ENCODE measurements at places on chromosomes 12 and 14. TPM values are rescaled to one million over a fixed set of nuclear protein-coding genes. Genes with fewer than 3 reads are reported as not detected.

- H3K36me3 ChIP-seq, result peaks cover 28% of the 10 kb centered on the region
- H3K4me3 ChIP-seq, result no peak overlapping the region
- peak overlapping the region; percentile 17 for H3K27ac ChIP-seq
- peaks cover 64% of the 10 kb centered on the region for H3K4me1 ChIP-seq
- DNase-seq, result no peak
These were observed 99.7 kb upstream of the EGLN3 start for GRCh38 chr14:34050606-34051005.

DNA sequence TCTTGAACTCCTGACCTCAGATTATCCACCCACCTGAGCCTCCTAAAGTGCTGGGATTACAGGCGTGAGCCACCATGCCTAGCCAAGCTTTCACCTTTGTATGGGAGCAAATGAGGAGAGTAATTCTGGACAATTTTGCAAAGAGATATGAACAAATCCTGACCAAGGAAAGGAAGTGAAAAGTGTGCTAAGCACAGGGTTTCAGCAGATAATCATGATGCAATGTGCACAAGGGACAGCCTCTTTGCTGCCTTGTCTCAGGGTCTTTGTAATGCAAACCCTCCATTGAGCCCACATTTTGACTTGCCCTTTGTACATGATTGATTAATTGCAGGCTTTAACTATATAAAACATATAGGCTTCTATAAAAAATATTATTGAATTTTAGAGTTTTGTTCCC, 9.2 kb upstream of the PYGL start:
- peaks cover 4% of the 10 kb centered on the region for H3K4me1 ChIP-seq
- DNase-seq, result no peak
- no peak overlapping the region for H3K27ac ChIP-seq
- H3K36me3 ChIP-seq, result no peaks in the 10 kb centered on the region

- no peaks in the 10 kb centered on the region for H3K4me1 ChIP-seq
- DNase-seq, result no peak
- no peak overlapping the region for H3K4me3 ChIP-seq
- H3K27me3 ChIP-seq, result no peaks in the 10 kb centered on the region
These were observed 120.1 kb downstream of the BMP4 start for GRCh38 chr14:53836551-53836950.

DNA sequence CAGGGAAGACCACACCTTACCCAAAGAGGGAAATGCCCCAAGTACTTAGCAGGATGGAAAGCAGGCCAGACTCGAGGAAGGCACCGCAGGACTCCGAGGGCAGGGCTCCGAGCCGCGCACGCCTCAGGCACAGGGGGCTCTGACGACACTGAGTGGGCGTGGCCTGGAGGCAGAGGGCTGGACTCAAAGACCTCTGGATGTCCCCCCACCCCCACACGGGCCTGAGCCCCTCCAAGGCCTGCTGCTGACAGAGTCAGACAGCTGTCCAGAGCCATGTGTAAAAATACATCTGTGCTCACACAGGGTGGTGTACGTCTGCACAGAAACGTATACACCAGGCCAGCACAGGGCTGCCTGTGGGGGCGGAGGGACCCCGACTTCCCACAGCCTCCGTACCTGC, 1.4 kb downstream of the AKT1 start:
- peaks cover 3% of the 10 kb centered on the region for H3K27me3 ChIP-seq
- peak overlapping the region; percentile 77 for H3K27ac ChIP-seq
- DNase-seq, result peak; percentile 69
- H3K36me3 ChIP-seq, result peaks cover 7% of the 10 kb centered on the region
- H3K4me3 ChIP-seq, result peak overlapping the region; percentile 93

DNA sequence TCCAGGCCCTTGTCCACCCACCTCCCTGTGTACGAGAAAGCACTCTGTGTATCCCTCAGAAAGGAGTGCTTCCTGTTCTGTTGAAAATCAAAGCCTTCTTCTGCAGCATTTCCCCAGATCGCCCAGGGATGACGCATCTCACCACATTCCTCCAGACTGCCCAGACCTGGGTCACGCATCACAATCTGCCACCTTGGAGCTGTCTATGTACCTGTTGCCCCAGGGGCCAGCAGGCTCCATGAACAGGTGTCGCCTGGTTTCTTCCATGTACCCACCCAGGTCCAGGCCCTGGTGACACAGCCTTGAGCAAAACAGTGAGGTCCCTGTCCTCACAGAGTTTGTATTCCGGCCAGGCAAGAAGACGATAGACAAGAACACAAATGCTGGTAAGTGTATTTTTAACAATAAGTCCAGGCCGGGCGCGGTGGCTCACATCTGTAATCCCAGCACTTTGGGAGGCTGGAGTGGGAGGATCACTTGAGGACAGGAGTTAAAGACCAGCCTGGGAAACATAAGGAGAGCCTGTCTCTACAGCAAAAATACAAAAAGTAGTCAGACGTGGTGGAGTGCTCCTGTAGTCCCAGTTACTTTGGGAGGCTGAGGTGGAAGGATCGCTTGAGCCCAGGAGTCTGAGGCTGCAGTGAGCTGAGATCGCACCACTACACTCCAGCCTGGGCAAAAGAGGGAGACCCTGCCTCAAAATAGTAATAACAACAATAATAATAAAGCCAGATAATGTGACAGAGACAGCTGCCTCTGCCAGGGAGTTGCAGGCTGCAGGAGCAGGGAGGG, 6.8 kb upstream of the PPP1R13B start:
- peaks cover 4% of the 10 kb centered on the region for H3K27me3 ChIP-seq
- no peak overlapping the region for H3K4me3 ChIP-seq
- no peak for DNase-seq
- no peaks in the 10 kb centered on the region for H3K36me3 ChIP-seq
- peaks cover 8% of the 10 kb centered on the region for H3K4me1 ChIP-seq
- H3K27ac ChIP-seq, result no peak overlapping the region

DNA sequence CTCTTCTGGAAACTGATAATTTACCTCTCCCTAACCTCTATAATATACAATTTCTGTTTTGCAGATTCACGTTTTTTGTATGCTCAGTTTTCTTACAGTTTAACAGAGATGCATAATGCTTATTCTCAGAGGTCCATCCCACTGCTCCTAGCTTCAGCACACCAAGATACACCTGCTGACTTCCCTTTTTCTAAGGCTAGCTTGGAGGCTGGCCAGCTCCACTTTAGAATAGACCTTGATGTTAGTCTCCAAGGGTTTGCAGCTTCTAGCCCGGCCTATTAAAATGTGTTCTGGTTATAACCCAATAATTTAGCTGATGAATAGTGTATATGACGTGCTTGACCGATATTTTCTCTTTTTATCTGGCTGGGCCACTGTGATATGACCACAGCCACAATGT, 261.2 kb downstream of the EGLN3 start:
- no peaks in the 10 kb centered on the region for H3K4me1 ChIP-seq
- H3K36me3 ChIP-seq, result no peaks in the 10 kb centered on the region
- DNase-seq, result no peak

GRCh38 chr14:100364403-100364802, 41.3 kb downstream of the SLC25A47 start:
- no peaks in the 10 kb centered on the region for H3K27me3 ChIP-seq
- H3K4me1 ChIP-seq, result peaks cover 38% of the 10 kb centered on the region
- DNase-seq, result no peak
- H3K36me3 ChIP-seq, result peaks cover 47% of the 10 kb centered on the region
- no peak overlapping the region for H3K4me3 ChIP-seq

DNA sequence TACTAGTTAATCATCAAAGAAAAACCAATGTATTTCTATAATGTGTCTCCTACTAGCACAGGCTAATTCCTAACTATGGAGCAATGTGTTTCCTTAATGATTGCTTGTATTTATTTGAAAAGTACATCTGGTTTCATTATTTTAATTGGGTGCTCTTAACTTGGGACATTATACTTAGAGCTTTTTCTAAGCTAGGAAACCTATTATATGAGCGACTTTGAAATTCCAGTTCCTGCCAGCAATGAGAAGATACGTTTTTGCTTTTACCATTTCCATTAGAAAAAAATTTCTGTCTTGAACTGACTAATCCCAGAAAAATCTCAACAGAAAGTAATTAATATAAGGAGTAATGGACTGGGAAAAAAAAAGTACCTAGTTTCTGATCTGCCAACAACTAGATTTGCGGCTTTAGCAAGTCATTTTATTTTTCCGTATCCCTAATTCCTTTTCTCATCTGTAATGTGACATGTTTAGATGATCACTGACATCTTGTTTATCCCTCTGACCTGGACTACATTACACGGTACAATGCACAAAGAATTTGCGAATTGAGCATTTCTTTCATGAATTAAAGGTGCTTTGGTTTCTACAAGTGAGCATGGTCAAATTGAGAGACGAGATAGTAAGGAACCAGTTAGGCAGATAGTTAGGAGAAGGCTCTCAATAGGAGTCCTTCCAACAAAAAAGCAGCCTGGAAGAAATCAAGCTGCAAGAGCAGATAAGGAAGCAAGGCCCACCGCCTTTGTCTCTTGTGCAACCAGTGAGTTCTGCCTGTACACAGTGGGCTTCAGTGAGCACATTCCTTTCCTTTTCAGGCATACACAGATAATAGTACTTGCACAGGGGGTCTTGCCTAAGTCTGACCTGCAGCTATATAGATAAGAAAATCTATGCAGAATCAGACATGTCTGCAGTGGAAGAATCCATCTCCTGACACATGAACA, 1765.0 kb upstream of the FLRT2 start:
- H3K27ac ChIP-seq, result no peak overlapping the region
- no peak for DNase-seq
- no peaks in the 10 kb centered on the region for H3K36me3 ChIP-seq
- no peaks in the 10 kb centered on the region for H3K27me3 ChIP-seq

GRCh38 chr12:120751389-120751788, 25.8 kb downstream of the ACADS start:
- H3K4me1 ChIP-seq, result no peaks in the 10 kb centered on the region
- H3K27ac ChIP-seq, result no peak overlapping the region
- peaks cover 10% of the 10 kb centered on the region for H3K27me3 ChIP-seq
- H3K36me3 ChIP-seq, result peaks cover 2% of the 10 kb centered on the region

DNA sequence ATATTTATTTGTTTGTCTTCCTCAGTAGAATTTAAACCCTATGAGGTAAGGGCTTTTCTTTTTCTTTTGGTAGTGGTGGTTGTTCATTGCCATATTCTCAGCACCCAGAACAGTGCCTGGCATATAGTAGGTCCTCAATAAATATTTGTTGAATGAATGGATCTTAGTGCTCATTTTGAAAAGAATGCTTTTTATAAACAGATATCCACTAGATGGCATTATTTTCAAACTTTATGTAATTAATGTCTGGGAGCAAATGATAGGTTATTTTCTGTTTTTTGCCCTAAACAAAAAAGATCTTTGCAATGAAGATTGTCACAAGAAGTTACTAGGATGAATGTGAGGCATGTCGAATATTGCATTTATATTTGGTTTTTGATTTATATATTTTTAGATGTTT, 64.1 kb downstream of the RAD51B start:
- H3K27ac ChIP-seq, result no peak overlapping the region
- peaks cover 15% of the 10 kb centered on the region for H3K4me1 ChIP-seq
- H3K36me3 ChIP-seq, result peaks cover 6% of the 10 kb centered on the region
- DNase-seq, result no peak
- no peaks in the 10 kb centered on the region for H3K27me3 ChIP-seq

TOMM20L gene
- total RNA-seq, result not detected

SLC6A12 gene
- not detected for total RNA-seq

PSMC1 gene
- total RNA-seq, result 71.2 TPM

CTSG gene
- total RNA-seq, result not detected

GUCY2C gene
- total RNA-seq, result not detected
